ENCODE measurements at places on chromosomes 2 and 18.

DNA sequence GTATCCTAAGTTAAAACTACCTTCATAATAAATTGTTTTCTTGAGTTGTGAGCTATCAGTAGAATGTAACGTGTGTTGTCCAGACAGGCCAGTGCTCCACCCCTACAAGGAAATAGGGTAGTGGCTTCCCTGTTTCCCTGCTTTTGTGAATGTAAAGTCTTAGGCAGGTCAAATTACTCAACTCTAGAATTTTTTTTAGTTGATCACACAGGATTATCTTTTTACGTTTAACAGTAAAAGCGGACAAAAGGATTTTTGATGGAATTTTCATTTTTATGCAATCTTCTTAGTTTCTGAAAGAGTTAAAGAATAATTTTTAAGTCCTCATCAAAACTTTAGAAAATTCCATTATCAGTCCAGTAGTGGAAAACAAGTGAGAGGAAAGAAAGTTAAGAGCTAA is 38.2 kb downstream of the GPD2 start:
- DNase-seq = no peak

GRCh38 chr2:181106789-181107627 is 126.6 kb downstream of the UBE2E3 start:
- DNase-seq = no peak

DNA sequence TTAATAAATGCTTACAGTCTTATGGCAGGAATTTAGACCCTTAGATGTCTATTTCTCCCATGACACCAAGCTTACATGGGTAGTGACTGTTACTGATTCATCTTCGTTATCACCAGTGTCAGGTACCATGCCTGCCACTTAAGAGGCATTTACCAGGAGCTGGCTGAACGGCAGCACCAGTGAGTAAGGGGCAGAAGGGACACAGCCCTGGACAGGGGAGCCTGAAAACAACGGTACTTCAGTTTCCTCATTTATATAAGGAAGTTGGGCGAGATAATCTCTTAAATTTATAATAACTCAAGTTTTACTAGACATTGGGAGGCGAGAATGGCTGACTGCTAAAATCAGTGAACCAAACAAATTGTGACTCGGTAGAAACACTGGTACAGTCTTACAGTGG is 1.2 kb downstream of the COA5 start:
- no peak for DNase-seq

DNA sequence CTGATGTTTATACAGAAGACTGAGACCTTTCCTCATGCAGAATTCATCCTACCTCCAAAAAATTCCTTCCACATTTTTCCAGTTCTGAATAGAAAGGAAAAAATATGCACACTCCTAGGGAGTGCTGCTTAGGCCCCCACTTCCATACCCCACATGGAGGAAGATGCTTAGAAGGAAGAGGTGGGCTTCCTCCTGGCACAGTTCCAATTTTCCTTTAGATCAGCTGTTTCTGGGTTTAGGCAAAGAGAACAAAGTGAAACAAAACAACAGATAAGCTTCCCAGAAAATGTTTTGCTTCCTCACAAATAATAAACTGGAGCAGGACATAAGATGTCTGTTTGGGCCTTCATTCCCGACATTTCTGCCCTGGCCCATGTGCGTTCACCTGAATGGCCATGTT is 172.6 kb downstream of the PRPF40A start:
- DNase-seq = no peak

All from activated T-cell treated with anti-CD3 and anti-CD28 coated beads, Interleukin-2, amount 50 U/mL, for 1 hour (primary cell).